Foreskin keratinocyte (primary cell): ENCODE measurements at places on chromosomes 3 and 15. TPM values are rescaled to one million over a fixed set of nuclear protein-coding genes. Genes with fewer than 3 reads are reported as not detected.

The TTLL3 gene
- 3.0 and 5.5 TPM in 2 replicates for total RNA-seq

GRCh38 chr3:105811518-105812193, 57.2 kb downstream of the CBLB start:
- no peak for DNase-seq

GRCh38 chr3:151839313-151839631, 25.4 kb downstream of the AADAC start:
- DNase-seq, result no peak

DNA sequence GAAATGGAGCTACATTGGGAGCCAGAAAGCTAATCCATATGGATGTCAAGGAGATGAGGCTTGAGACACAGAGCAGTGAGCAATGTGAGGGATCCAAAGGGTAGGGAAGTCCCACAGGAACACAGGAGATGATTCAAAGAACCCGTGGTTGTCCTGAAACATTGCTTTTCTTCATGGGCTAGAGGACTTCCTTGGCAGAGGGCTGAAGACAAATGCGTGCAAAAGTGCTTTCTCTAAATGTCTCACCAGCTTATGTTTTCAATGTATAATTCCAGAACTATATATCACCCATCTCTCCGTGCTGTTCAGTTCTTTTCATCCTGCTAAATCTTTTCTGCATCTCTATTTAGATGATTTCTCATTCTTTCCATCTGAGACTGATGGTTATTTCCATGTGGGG, 46.0 kb upstream of the GOLGA8A start:
- no peak for DNase-seq

DNA sequence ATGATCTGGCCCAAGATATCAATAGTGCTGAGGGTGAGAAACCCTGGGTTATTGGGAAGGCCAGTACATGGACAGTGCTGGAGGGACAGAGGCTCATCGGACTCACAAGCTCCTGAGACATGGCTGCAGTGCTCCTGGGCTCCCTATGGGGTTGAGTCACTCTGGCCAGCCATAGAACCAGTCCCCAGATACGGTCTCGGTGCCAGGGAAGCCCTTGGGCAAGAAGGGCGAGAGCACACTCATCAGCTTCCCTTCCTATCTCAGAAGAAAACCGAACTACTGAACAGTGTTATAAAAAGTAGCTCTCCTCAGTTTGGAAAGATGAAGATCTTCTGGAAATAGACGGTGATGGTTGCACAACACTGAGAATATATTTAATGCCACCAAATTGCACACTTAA, 34.4 kb downstream of the POC1A start:
- DNase-seq, result no peak
